BJ (cell line): ENCODE measurements at places on chromosomes 1 and 21.
A peak's percentile ranks its signal among the peaks of the same experiment; 100 is the strongest.

DNA sequence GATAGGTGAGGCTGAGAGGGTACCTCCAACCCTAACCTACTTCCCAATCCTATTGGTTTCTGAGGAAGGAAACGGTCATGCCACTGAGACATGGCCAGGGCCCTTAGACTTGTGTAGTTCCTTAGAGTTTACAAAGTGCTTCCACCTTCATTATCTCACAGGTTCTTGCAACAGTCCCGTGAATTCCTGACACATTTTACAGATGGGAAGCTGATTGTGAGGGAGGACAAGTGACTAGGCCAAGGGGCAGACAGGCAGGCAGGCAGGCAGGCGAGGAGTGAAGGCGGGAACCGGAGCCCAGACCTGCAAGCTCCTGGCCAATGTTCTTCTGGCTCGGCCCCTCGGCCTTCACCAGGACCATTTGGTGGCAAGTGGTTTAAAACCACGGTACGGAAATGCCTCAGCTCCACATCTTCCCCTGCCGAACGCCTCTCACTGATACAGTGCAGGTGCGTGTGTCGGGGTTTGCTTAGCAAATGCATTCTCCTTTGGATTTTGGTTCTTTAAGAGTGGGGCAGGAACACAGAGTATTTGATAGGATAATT lies 45.1 kb downstream of the ZBTB18 start:
- no peak for DNase-seq

- DNase-seq = no peak
These were observed 11.3 kb downstream of the THEM4 start for GRCh38 chr1:151897991-151898431.

DNA sequence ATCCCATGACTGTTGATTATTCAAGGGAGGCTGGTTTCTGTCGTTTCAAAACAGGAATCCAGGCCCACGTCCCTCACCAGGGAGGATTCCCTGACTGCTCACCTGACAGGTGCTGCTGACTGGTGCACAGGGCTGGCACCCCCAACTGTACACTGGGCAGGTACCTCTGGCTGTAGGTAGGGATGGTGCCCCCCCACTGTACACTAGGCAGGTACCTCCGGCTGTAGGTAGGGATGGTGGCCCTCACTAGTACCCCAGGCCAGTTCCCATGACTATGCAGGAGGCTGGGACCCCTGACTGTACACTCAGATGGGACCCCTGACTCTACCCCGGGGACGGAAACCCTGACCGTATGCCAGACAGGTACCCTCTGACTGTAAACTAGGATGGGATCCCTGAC lies 33.6 kb upstream of the PDE9A start:
- no peak for DNase-seq

DNA sequence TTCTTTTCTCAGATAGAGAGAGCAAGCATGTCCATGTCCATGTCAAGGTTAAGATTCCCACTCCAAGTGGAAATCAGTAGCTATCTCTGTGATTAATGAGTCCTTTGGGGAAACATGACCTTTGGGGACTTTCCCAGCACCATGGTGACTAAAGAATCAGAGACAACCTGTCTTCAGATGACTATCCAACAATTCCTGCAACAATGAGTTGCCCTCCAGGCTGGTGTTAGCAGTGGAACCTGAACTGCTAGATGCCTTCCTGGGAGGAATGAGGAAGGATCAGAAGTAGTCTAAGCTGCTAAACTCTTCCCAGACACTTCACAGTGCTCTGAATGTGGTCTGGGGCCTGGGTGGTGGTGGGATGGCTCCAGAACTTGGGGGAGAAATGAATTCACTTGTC lies 6.5 kb downstream of the S100A9 start:
- no peak for DNase-seq

GRCh38 chr1:201019321-201019977 lies 4.1 kb downstream of the KIF21B start:
- no peak for DNase-seq

DNA sequence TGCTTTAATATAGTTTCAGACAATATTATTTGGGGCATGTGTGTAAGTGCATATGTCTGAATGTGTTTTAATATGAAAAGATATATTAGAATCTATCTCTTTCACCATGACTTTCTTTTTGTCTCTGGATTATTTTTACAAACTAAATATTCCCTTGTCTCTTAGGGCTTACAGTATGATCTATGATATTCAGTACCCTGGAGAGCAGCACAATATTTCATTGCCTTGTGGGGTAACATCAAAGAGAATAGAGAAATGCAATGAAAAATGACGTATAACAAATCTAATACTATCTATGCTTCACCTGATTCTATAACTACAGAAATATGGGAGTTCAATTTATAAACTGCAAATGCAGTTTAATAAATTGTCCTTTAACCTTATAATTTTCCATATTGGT lies 2084.5 kb downstream of the MRPL39 start:
- DNase-seq = no peak

DNA sequence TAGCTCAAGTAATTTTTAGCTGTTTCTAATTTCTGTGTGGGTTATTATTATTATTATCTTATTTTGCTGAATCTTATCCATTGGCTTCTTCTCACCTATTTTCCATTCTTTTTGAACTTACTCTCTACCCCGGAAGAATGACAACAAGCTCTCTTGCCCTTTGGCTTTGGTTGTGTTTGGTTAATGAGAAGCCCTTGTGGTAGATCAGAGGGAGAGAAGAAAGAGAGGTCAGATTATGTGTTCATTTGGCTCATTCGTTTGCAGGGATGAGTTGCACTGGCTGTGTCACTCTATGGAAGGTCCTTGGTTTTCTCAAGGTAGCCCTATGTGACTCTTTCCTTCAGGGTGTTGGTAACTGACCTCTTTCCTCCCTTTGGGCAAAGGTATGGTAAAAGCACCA lies 391.9 kb downstream of the LMO4 start:
- DNase-seq = no peak

- no peak for DNase-seq
These were observed 78.3 kb upstream of the NFASC start for GRCh38 chr1:204792354-204792692.

GRCh38 chr1:164753521-164754077 lies 194.6 kb downstream of the PBX1 start:
- DNase-seq = no peak

GRCh38 chr1:98420376-98421084 lies 241.0 kb upstream of the SNX7 start:
- DNase-seq = no peak

DNA sequence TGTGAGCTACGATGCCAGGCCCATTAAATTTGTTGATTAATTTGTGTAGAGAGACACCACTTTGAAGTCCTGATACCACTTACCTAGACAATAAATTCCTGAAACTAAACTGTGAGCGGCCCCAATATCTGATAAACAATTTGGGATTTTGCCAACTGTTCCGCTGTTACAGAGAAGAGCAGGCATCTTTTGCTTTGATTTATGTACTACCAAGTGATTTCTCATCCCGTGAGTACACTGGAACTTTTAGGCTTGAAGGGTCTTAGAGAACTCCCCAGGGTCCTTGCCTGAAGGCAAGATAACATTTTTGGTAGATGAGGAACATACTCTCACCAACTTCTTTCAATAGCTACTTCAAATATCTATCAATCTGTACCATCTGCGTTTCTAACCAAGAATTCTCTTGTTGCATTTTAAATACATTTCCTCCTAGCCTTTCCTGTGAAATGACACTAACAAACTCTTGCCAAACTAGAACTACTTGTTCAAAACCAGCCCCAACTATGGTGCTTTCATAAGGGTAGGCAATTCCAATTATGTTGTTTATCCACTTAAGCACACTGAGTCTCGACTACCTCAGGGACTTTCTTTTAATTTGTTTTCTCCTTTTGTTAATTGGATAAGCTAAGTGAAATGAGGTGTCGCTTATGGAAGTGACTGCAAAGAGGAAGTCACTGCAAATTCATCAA lies 23.2 kb upstream of the SLC30A1 start:
- no peak for DNase-seq

GRCh38 chr1:244092964-244093638 lies 42.0 kb downstream of the ZBTB18 start:
- no peak for DNase-seq

GRCh38 chr1:214419650-214420049 lies 131.8 kb downstream of the PTPN14 start:
- no peak for DNase-seq

- peak; percentile 19 for DNase-seq
These were observed 120.4 kb upstream of the PTGFR start for GRCh38 chr1:78370356-78370755.

DNA sequence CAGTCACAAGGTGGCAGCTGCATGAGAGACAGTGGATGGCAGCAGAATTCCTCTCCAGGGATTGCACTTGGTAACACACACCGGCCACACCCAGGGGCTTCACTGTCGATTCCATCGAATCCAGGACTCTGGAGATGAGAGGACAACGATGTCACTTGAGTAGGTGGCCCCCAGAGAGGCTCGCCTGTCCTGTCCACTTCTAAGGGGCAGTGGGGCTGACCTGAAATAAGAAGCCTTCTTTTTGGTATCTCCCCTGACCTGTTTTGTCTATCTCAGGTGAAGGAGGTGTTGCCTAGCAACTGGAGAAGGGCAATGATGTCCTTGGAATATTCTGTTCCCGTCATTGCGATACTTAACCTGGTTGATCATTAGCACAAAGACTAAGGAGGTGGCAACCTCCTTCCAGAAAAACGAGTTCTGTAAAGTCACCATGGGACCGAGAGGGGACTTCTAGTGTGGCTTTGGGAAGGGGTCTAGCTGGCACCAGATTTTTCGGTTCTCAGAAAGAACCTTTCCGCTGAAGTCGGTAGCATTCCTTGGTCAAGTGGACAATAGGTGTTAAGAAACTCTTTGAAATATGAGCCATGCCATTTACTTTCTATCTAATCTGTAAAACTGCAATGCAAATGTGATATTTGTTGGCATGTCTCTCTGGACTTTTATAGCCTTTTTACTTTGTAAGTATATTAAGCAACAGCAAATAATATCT lies 85.2 kb upstream of the TMPRSS2 start:
- no peak for DNase-seq

GRCh38 chr1:6108937-6109614 lies 63.4 kb downstream of the KCNAB2 start:
- no peak for DNase-seq

GRCh38 chr1:76075877-76076276 lies 1.3 kb downstream of the ST6GALNAC3 start:
- DNase-seq = no peak

DNA sequence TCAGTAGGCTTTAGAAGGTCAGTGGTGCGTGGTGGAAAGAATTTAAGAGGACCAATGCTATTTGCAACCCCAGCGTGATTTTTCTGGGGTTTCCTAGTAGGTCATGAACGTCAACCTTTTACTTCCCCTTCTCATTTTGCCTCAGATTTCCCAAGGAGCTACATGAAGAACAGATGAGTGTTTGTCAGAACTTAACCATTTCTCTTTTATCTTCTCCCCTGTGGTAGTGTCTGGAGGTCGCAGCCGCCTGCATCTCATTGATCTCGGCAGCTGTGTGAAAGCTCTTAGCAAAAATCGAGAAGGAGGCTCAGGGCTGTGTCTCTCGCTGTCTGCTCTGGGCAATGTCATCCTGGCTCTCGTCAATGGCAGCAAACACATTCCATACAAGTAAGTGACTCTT lies 491.1 kb downstream of the KIF26B start:
- no peak for DNase-seq

DNA sequence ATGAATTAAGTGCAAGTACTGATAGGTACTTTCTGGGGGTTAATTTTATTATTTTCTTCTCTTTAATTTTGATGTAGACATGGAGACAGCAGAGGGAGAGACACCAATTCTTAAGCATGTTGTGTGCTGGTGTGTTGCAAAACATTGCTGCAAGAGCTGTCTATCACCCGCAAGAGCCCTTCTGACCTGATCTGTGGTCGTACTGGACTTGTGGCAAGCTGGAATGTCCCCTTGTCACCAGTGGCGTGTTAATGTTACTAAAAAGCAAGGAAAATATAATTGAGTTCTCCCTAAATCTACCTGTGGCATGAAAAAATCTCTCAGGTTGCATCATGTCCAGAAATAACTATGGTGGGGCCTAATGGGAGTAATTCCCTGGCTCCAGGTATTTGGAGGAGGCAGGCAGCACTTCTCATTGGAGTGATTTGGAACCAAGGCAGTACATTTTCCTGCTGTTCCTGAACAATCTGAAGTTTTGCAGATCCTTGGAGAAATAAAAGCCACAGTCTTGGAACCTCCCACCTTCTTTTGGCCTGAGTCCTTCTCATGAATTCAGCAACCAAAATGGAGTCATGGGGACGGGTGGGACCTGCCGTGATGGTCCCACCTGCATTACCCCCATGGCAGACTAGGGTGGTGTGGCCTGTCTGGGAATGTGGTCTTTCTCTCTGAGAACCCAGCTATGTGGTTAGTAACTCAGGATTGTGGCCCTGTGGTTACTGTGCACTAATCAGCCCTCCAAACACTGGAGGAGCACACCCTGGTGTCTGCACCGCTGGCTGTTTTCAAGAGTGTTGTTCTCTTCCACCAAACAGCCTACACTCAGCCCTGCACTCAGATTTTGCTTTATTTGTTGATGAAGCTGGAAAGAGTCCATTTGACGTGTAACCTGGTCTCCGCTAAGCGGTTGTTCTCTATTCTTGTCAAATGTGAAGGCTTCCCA lies 57.4 kb downstream of the GALNT2 start:
- no peak for DNase-seq

DNA sequence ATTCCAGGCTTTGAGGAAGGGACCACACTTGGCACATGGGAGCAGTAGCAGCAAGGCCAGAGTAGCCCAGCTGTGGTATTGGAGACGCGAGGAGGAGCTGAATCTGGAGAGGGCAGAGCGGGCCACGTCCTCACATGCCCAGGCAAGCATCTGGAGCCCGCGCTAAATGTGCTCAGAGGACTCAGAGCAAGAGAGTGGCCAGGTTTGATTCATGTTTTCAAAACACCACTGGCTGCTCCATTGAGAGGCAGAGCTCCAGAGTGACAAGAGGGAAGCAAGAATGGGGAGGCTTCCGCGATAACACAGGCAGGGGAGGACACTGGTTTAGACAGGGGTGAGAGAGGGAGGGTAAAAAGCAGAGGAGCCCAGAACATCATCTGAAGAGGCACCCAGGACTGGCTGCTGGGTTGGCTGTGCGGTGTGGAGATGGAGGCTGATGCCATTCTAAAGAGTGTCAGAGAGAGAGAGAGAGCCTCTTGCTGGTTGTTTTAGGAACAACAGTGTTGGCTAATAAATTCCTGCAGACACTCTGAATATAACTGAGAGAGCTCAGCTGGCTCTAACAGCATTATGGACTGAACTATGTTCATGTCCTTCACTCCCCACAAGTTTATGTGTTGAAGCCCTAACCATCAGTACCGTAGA lies 32.3 kb downstream of the RCAN1 start:
- DNase-seq = no peak

DNA sequence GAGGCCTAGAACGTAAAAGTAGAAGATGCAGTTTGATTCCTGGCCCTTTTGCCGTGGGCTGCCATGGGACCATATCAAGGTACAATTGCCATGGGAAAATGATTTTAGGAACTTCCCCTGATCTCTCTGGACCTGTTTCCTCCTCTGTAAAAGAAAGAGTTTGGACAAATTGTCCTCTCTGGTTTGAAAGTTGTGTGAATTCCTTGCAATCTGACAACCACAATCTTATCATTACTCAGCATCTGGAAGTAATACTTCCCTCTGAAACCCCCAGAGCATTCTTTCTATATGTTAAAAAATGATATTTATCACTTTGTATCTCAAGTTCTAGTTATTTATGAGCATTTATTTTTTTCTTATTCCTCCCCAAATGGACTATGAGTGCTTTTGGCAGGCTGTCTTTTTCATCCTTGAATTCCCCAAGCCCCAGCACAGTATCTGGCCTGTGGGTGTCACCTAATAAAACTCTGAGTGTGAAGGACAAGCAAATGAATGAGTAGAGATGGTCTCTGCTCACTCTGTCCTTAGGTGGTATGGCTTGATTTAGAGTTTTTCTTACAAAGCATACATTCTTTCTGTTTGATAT lies 181.1 kb downstream of the DYRK1A start:
- no peak for DNase-seq
